ENCODE measurements at places on chromosomes 12 and 14. TPM values are rescaled to one million over a fixed set of nuclear protein-coding genes. Genes with fewer than 3 reads are reported as not detected.

Gene TNFRSF1A
- total RNA-seq = 42.1 TPM

DNA sequence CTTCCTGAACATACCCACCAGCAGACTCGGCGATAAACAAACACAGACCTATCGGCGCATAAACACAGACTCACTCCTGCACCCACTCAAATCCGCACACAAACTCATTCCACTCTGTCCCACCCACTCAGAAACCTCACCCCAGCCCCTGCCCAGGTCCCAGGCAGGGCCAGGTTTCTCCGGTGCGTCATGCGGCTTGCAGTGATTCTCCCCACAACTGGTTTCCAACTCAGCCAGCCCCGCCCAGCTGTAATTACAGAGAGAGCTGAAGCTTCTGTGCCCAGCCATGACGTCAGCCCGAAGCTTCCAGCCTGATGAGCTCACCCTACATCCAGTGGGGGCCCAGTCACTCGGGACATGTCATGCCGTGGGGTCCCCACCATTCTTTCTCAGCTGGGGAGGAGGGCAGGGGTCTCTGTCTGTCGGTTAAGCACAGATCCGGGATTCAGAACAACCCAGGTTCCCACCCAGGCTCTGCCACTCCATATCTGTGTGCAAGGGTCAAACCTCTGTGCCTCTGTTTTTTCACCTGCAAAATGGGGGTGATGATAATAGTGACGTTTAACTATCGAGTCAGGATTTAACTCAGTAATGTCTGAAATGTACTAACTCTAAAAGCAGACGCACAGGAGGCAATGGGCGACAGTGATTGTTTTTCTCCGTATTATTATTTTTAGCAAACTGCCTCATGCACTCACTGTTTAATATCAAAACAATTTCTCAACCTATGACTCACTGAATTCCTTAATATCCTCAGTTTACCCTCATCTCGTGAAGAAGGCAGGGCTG, 2.3 kb upstream of the HSPB8 start:
- no peaks in the 10 kb centered on the region for H3K27me3 ChIP-seq
- H3K4me3 ChIP-seq = no peak overlapping the region
- no peaks in the 10 kb centered on the region for H3K36me3 ChIP-seq
- peaks cover 18% of the 10 kb centered on the region for H3K4me1 ChIP-seq
- no peak overlapping the region for H3K27ac ChIP-seq

DNA sequence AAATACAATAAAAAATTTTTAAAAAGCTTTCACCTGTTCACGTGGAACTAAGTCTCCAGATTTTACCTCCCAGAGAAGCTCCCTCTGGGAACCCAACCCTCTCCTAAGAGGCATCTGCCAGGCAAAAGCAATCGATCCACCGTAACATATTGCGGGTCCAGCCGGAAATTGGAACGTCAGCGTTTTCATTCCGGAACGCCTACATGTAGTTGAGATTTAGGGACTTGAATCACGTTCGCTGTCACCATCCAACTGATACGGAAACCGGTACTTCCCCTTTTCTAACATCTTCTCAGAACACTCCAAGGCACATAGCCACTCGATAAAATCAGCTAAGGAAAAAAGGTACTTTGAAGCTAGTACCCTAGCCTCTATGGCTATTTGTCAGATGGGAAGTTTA, 70.3 kb downstream of the COX16 start:
- H3K27ac ChIP-seq = no peak overlapping the region
- DNase-seq = no peak
- H3K4me1 ChIP-seq = peaks cover 4% of the 10 kb centered on the region

Gene OR10AD1
- total RNA-seq = not detected

GRCh38 chr12:53998110-53998899, 1.7 kb upstream of the HOXC9 start:
- peaks cover 100% of the 10 kb centered on the region for H3K27me3 ChIP-seq
- no peak overlapping the region for H3K4me3 ChIP-seq
- no peaks in the 10 kb centered on the region for H3K36me3 ChIP-seq
- H3K4me1 ChIP-seq = peaks cover 2% of the 10 kb centered on the region

DNA sequence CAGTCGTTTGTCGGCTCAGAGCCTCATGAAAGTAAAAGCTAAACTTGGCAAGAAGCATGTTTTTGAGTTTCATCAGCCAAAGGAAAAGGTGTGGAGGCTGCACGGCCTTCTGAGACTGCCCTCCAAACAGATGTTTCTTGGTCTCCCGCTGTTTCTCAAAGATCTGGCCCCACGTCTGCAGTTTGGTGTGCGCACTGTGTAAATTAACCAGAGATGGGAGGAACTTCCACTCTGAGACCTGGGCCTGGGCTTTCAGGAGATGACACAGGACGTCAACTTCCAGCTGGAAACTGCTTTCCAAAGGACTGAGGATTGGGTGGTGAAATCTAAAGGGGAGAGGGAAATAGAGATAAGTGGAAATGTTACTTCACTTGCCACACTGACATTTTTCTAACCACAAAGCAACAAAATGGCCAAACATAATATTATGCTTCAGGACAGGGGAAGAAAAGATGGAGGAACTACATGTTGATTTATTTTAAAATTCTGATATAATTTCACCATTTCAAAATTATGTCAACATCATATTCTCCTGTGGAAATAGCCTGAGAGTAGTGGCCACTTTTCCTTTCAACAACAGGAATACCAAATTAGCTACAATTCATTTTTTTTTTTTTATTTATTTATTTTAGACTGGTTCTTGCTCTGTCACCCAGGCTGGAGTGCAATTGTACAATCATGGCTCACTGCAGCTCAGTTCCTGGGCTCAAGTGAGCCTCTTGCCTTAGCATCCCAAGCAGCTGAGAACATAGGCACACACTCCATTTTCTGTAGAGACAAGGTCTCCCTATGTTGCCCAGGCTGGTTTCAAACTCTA, 27.6 kb downstream of the KICS2 start:
- H3K27ac ChIP-seq = no peak overlapping the region
- H3K36me3 ChIP-seq = peaks cover 5% of the 10 kb centered on the region
- H3K4me3 ChIP-seq = no peak overlapping the region
- no peak for DNase-seq

DNA sequence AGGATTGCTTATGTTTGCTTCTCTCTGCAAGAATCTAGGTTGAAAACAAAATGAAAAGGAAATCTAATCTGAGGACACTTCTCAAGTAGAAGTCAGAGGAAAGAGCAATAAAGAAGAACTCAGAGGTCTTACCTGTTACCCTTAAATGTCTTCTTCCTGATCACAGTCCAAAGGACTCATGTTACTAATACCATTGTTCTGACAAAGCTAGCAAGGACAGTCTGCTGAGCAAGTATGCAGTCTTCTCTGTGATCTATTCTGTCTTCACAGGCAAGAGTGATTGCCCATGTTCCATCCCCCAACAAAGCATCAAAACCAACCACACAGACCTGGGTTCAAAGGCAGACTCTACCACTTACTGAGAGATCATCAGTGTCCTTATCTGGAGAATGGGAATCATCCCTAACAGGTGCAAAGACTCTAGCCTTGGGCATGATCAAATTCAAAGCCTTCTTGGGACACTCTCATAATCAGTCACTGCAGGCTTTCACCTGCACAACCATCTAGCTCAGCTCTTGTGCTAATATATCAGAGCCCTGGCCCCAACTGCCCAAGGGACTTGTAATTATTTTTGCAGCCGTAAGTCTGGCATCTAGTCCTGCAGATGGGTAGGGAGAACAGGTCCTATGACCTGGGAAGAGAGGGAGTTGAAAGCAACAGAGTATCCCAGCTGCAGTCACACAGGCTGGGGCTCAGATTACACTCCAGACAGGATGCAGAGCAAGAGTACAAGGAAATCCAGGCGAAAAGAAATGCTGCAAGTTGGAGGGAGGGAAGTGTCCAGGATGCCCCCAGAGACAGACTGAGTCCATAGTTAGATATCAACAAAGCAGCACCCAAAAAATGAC, 97.9 kb upstream of the NUDT4 start:
- H3K27ac ChIP-seq = no peak overlapping the region
- H3K27me3 ChIP-seq = no peaks in the 10 kb centered on the region
- H3K4me3 ChIP-seq = no peak overlapping the region
- no peaks in the 10 kb centered on the region for H3K36me3 ChIP-seq
- DNase-seq = no peak
- no peaks in the 10 kb centered on the region for H3K4me1 ChIP-seq

DNA sequence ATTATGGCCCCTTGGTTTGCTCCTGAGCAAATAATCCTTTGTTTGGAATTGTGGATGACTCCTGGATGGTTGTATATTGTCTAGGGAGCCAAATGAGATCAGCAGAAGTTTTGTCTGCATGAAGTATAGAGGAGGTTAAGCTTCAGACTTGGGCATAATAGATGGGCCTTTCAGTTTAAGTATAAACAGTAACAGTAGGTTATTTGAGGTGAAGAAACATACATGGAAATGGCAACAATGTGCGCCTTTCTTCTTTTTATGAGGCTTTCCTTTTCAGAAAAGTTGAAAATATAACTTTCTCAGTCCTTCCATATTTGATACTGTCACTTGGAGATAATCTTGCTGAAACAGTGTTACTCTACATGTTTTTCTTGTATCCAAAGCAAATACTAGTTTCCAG, 63.7 kb upstream of the PPP1R12A start:
- no peak overlapping the region for H3K4me3 ChIP-seq
- H3K27ac ChIP-seq = no peak overlapping the region
- DNase-seq = no peak

Gene SERPINA9
- total RNA-seq = not detected

GRCh38 chr12:5083955-5084849, 40.5 kb downstream of the KCNA5 start:
- H3K4me1 ChIP-seq = no peaks in the 10 kb centered on the region
- no peaks in the 10 kb centered on the region for H3K27me3 ChIP-seq
- peak; percentile 65 for DNase-seq

GRCh38 chr12:127343940-127344339, 923.0 kb upstream of the TMEM132C start:
- no peak overlapping the region for H3K4me3 ChIP-seq
- H3K27me3 ChIP-seq = no peaks in the 10 kb centered on the region
- no peak overlapping the region for H3K27ac ChIP-seq
- DNase-seq = no peak

Gene NEUROD4
- total RNA-seq = not detected

Gene PAH
- 8.9 TPM for total RNA-seq

GRCh38 chr12:14211947-14212387, 153.5 kb upstream of the ATF7IP start:
- no peak overlapping the region for H3K27ac ChIP-seq
- H3K4me1 ChIP-seq = peaks cover 3% of the 10 kb centered on the region
- no peak for DNase-seq
- no peak overlapping the region for H3K4me3 ChIP-seq
- H3K27me3 ChIP-seq = no peaks in the 10 kb centered on the region
- no peaks in the 10 kb centered on the region for H3K36me3 ChIP-seq

Gene GPR68
- 0.33 TPM for total RNA-seq

GRCh38 chr14:82855912-82856391, 1322.3 kb upstream of the SEL1L start:
- H3K4me3 ChIP-seq = no peak overlapping the region
- H3K27me3 ChIP-seq = no peaks in the 10 kb centered on the region
- DNase-seq = no peak
- no peak overlapping the region for H3K27ac ChIP-seq
- H3K36me3 ChIP-seq = no peaks in the 10 kb centered on the region

Gene CCDC196
- not detected for total RNA-seq

Gene POTEM
- not detected for total RNA-seq

- no peak overlapping the region for H3K4me3 ChIP-seq
- H3K27me3 ChIP-seq = no peaks in the 10 kb centered on the region
- DNase-seq = no peak
- H3K36me3 ChIP-seq = no peaks in the 10 kb centered on the region
- no peaks in the 10 kb centered on the region for H3K4me1 ChIP-seq
Measured at GRCh38 chr12:22377731-22378496, 43.4 kb upstream of the ST8SIA1 start.

DNA sequence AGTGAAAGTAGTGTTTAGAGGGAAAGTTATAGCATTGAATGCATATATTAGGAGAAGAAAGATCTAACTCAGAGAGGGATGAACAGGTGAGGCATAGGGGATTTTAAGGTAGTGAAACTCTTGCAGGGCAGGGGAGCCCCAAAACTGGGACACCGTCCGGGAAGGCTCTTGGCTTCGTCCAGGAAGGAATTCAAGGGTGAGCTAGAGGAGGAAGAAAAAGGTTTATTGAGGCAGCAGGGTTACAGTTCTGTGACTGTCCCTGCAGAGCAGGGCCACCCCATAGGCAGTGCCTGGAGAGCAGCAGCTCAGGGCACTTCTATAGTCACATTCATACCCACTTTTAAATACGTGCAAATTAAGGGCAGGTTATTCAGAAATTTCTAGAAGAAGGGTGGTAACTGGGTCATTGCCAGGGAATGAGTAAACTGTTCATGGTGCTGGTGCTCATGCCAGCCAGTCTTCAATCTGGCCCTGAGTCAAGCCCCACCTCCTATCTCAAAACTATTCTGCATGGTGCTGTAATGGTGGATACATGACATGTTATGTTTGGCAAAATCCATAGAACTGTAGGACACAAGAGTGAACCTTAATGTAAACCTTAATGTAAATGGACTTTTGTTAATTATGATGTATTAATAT, 1.2 kb upstream of the OAS1 start:
- H3K4me3 ChIP-seq = no peak overlapping the region
- no peak for DNase-seq
- no peak overlapping the region for H3K27ac ChIP-seq
- no peaks in the 10 kb centered on the region for H3K36me3 ChIP-seq

GRCh38 chr14:29454026-29454693, 473.5 kb downstream of the PRKD1 start:
- no peak overlapping the region for H3K4me3 ChIP-seq
- no peak for DNase-seq
- H3K36me3 ChIP-seq = no peaks in the 10 kb centered on the region
- no peak overlapping the region for H3K27ac ChIP-seq

- H3K27me3 ChIP-seq = peaks cover 4% of the 10 kb centered on the region
- H3K27ac ChIP-seq = no peak overlapping the region
- no peaks in the 10 kb centered on the region for H3K4me1 ChIP-seq
- no peaks in the 10 kb centered on the region for H3K36me3 ChIP-seq
- no peak for DNase-seq
Measured at GRCh38 chr12:1814266-1814665, 6.1 kb upstream of the LRTM2 start.

DNA sequence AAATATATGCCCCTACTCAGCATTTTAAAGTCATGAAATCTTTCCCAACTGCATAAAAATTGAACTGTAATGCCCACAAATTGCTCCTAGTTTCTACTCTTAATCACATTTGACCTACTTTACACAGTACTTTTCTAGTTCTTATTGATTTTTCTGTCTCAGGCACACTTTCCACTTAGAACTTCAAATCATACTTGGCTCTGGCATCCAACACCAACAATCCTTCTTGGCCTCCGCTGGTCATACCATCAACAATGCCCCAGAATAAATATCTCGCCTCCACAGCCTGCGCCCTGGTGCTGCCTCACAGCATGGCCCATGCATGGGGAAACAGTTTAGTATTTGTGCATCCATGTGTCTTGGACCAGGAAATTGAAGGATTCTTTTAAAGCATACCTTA, 107.5 kb upstream of the SYT10 start:
- no peaks in the 10 kb centered on the region for H3K4me1 ChIP-seq
- H3K27me3 ChIP-seq = no peaks in the 10 kb centered on the region
- H3K27ac ChIP-seq = no peak overlapping the region
- H3K36me3 ChIP-seq = no peaks in the 10 kb centered on the region
- H3K4me3 ChIP-seq = no peak overlapping the region

Gene ACRBP
- total RNA-seq = 1.2 TPM

Measured in H1 (cell line).